ENCODE measurements at places on chromosomes 16 and 17.

DNA sequence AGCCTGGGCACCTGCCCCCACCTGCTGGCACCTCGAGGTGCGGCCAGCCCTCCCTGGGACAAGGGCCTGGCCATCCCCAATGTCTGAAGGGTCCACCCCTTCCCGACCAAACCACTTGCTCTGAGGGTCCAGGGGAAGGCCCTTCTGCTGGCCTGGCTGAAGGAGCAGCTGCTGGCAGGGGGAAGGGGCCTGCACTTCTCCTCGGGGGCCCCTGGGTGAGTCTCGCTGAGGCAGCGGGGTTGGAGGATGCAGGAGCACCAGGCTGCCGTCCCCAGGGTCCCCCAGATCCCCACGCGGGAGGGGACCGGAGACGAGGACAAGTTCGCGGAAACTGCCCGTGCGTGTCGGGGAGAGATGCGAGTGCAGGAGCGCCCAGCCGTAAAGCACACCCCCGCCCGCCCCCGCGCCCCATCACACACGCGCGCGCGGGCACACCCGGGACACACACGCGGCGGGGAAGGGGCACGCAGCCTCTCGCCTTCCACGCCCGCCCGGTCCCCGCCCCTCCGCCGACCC, 725 bp upstream of the CACNA1H start:
- peak; percentile 4 for DNase-seq

DNA sequence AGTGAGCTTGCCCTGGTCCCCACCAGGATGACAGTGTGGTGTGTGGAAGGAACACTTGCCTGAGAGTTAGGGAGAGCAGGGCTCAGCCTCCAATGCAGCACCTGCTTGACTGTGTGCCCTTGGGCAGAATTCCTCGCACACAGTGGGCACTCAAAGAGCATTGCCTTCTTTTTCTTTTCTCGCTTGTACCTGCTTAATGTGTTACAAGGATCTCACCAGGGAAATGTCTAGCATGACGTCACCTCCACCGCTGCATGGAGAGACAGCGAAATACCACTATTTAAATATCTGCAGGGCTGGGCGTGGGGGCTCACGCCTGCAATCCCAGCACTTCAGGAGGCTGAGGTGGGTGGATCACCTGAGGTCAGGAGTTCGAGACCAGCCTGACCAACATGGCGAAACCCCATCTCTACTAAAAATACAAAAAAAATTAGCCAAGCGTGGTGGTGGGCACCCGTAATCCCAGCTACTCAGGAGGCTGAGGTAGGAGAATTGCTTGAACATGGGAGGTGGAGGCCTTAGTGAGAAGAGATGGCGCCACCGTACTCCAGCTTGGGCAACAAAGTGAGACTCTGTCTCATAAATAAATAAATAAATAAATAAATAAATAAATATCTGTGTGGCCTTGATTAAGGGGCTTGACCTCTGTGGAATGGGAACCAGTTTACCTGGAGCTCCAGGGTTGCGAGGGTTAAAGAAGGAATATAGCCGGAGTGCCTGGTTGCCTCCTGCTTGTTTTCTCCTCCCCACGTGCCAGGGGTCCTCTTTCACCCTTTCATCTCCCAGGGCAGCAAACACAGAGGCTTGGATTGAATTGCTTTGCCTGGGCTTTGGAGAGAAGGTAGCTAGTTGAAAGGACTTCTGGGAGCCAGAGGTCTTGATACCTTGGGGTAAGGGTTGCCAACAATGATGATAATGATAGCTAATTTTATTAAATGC, 16.3 kb downstream of the SNX29 start:
- DNase-seq, result no peak

- DNase-seq, result no peak
Measured at GRCh38 chr17:48011405-48012150, 26.0 kb downstream of the COPZ2 start.

DNA sequence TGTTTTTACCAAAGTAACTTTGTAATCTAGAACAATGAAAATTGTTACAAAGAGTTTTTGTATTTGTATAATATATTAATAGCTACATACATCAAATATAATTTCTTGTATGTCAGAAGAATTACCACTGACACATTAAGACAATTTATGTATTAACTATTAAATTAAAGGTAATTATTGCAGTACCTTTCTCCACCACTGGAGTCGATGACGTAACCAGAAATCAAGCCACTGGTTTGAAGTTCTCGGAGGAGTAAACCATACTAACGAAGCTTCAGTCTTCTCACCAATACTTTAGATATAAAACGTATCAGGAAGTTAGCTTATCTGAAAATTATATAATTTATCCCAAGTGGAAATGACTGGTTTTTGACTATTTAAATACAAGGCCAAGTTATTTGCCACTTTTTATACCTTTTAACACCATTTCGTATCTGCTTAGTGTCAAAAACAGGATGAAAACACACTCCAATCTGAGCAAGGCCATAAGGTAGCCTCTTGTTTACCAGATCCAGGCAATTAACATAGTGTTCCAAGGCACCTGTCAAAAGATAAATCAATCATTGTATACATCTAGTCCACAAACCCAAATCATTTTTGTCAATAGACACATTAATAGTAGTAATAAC, 4.3 kb downstream of the POLG2 start:
- no peak for DNase-seq

DNA sequence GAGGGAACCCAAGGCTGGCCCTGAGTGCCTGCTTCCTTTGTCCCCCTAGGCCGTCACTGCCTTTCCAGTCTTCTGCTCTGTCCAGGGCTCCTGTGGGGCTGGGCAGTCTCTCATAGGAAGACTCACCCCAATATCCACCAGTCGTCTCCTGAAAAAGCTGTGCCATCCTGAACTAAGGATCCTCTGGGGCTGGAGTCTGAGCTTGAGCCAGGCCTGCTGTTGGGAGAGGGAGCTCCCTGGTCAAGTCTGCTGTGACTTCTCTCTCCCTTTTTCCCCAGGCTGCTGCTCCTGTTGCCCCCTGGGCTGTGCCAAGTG, 963 bp downstream of the MT1H start:
- DNase-seq, result no peak

- DNase-seq, result no peak
Measured at GRCh38 chr16:12470311-12471229, 333.1 kb downstream of the CPPED1 start.
